ENCODE measurements at places on chromosomes 16 and 17.

GRCh38 chr16:28053461-28053860 is 10.1 kb downstream of the GSG1L start:
- no peak for DNase-seq

- DNase-seq: no peak
Observed at GRCh38 chr17:49928126-49928800, 40.7 kb upstream of the DLX4 start.

DNA sequence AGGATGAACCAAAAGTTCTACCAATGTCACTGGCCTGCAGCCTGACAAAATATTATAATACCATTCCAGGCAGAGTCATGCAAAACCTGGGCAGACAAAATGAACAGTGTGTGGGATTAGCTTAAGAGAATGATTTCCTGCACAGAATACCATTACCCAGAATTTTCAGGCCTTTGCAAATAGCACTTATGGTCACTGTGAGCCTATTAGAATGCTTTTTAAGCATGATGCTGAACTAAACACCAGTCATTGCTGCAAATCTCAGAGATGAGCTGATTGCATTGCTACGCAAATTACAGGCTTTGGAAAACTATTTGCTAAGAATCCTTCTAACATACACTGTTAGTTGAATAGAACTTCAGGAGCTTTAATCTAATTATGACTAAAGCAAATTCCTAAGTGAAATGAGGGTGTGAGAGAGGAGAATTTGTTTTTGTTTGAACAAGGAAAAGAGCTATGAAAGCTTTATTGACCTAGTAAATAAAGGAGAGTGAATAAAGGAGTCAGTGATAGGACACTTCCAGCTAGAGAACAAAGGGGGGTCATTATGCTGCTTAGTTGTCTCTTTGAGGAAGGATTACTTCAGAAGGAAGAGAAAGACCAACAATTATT is 398.8 kb downstream of the HS3ST3B1 start:
- DNase-seq: no peak

DNA sequence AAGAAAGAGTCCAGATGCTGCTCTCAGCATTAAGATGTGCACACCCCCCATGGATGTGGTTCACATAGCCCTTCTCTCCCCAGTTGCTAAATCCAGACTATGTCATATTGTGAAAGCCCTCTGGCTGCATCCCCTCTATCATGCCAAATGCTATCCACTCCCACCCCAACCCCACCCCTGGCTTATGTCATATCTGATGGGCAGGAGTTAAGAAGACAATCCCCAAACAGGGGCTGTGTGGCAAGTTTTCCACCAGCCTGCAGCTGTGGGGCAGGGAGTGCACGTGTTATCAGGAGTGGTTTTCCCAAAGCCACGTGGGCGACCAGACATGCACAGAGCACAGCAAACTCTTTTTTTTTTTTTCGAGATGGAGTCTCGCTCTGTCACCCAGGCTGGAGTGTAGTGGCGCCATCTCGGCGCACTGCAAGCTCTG is 10.0 kb downstream of the FAM117A start:
- DNase-seq: no peak

DNA sequence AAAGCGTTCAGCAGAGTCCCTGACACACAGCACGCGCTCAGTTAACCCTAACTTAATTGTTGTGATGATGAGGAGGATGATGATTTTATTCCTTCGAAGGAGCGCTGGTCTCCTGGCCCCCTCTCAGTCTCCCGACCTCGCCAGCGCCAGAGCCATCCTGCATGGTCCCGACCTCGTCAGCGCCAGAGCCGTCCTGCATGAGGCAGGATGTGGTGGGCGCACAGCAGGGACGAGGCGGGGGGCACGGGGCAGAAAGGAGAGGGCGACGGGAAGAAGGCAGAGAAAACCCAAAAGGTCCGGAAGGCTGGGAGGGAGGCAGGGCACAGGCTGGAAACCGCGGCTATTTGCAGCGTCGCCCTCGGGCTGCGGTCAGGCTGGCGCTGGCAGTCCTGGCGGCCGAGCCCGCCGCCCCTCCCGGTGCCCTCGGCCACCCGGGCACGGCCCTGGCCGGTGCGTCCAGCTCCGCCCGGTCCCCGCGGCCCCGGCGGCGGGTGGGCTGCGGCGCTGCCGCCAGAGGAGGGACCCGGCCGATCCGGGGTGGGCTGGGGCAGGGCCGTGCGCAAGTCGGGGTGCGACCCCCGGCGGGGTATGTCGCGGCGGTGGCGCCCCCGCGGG is 3.0 kb upstream of the TAC4 start:
- no peak for DNase-seq

DNA sequence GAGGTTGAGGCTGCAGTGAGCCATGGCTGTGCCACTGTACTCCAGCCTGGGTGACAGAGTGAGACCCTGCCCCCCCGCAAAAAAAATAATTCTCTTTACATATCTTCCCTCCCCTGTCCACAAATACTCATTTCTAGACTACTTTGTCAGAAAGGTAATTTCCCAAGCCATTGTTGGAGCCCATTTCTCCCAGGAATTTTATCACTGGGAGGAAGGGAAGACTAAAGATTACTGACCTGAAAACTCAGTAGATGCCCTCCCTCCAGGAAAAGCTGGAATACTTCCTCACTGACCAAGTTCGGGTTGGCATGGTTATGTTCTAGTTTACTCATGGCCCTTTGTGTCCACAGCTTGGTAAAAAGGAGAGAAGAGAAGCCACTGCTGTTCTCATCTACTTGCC is 4.1 kb downstream of the CALCOCO2 start:
- DNase-seq: no peak

GRCh38 chr17:81481073-81481799 is 31.4 kb downstream of the ACTG1 start:
- peak; percentile 85 for DNase-seq

DNA sequence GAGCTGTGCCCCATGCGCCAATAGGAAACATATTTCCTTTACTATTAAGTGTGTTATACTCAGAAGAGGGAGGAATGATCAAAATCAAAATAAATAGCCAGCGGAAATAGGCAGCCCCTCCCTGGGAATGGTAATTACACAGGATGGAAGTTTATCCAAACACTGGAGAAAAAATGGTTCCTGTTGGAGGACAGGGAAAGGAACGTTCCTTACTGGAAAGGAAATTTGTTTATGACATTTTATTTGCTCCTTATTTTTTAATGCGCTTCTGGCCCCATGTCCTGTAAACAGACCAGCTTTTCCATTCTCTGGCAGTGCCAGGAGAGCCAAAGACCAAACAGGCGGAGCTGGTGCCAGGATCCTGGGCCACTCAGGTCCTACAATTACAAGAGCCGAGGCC is 273.7 kb downstream of the SOX9 start:
- DNase-seq: no peak

GRCh38 chr17:80180192-80180591 is 10.4 kb downstream of the CARD14 start:
- no peak for DNase-seq

DNA sequence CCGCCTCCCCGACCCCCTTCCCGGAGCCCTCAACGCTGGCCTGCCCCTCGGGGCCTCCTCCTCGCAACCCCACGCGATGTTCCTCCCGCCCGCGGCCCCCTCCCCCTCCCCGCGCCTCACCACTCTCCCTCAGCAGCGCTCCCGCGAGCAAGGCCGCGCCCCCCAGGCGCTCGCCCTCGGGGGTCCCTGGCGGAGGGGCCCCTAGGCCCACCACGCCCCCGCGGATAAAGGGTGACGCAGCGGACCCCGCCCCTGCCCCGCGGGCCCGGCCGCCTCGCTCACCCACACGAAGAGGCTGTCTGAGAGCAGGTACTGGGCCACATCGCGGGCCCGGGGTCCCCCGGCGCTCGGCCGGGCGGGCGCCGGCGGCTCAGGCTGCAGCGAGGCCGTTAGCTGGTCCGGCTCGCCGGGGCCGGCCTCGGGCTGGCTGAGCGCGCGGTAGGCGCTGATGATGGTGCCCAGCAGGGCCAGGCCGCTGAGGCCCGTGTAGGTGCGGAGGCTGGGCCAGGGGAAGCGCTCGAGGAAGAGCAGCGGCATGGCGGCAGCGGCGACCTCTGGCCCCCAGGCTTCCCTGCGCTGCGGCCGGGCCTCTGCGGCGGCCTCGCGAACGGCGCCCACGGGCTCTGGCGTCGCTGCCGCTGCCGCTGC is 430 bp downstream of the AMFR start:
- peak; percentile 26 for DNase-seq

DNA sequence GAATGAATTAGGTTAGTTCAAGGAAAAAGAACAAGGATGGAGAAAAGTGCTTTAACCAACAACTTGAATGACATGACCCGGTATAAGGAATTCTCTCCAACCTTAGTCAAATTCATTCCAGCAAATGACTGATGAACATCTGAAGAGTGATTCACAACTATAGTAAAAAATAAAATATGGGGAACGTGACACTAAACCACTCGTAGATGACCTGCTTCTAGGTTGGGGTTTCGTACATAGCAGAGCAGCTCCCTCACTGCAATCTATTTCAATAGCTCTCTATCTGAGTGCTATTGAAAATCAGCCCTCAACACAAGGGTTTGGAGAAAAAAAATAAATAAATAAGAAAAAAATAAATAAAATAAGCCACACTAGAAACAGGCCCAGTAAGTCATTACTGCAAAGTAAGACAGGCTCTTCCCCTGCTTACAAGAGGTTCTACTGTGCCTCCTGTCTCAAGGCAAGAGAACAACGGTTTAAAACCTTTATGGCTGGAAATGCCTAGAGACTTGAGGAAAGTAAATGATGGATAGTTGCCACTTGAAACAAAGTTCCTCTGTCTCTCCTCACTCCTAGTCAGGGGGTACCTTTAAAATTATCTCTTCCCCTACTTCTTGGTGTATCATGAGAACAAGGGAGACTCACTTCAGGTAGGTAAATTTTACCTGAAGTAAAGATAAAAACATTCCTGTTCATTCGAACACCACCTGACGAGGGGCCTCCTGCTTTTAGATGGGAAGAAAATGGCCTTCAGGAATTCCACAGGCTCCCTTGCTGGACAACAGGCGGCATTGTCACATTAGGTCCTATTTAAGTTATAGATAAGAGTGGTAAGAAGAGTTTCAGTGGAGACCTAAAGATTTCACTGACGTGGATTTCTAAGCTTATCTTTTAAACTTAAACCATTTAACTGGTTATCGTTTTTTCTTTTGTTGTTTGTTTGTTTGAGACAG is 20.5 kb downstream of the COG7 start:
- no peak for DNase-seq

DNA sequence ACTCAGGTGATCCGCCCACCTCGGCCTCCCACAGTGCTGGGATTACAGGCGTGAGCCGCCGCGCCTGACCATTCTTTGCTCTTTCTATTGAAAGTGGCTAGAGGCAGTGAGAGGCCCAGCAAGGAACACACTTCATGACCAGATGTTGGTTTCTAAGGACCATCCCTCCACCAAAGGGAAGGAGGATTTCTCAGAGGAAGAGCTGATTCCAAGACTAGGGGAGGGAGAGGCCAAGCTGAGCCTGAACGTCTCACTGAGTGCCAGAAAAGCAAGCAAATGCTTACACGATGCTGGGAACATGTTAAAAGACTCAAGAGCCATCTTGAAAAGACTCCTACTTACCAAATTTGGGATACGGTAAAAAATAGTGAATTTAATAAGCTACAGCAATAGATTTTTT is 79.2 kb downstream of the MRM3 start:
- DNase-seq: no peak

- no peak for DNase-seq
Observed at GRCh38 chr17:64060331-64060730, 39.9 kb upstream of the ICAM2 start.

- no peak for DNase-seq
Observed at GRCh38 chr16:81635063-81635937, 143.8 kb upstream of the PLCG2 start.

All from germinal center (tissue), 1 donor.